ENCODE measurements at places on chromosomes 7 and 10. TPM values are rescaled to one million over a fixed set of nuclear protein-coding genes. Genes with fewer than 3 reads are reported as not detected.

Gene HTR5A
- 0.96 TPM for total RNA-seq

Gene TRIM24
- 20.0 TPM for total RNA-seq

Gene COL28A1
- not detected for total RNA-seq

Gene CALN1
- 1.2 TPM for total RNA-seq

Gene SPDYE5
- total RNA-seq, result 4.8 TPM

Gene PRKAR2B
- 5.8 TPM for total RNA-seq

Gene MICALL2
- total RNA-seq, result 13.5 TPM

Gene GNAT3
- not detected for total RNA-seq

Gene TMEM225B
- not detected for total RNA-seq

Gene DOCK1
- total RNA-seq, result 56.1 TPM

Gene CRYGN
- total RNA-seq, result not detected

- peak; percentile 11 for DNase-seq
Measured at GRCh38 chr10:100730725-100731406, 14.5 kb upstream of the PAX2 start.

DNA sequence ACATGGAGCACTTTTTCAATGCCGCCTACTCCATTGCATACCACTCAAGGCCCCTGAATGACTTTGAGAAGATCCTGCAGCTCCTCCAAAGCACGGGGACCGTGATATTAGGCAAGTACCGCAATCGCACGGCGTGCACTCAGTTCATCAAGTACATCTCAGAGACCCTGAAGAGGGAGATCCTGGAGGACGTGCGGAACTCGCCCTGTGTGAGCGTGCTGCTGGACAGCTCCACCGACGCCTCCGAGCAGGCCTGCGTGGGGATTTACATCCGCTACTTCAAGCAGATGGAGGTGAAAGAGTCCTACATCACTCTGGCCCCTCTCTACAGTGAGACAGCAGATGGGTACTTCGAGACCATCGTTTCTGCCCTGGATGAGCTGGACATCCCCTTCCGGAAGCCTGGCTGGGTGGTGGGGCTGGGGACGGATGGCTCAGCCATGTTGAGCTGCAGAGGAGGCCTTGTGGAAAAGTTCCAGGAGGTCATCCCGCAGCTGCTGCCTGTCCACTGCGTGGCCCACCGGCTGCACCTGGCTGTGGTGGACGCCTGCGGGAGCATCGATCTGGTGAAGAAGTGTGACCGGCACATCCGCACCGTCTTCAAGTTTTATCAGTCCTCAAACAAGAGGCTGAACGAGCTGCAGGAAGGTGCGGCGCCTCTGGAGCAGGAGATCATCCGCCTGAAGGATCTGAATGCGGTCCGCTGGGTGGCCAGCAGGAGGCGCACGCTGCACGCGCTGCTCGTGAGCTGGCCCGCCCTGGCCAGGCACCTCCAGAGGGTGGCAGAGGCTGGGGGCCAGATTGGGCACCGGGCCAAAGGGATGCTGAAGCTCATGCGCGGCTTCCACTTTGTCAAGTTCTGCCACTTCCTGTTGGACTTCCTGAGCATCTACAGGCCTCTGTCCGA is 12.7 kb upstream of the ATP6V0E2 start:
- no peak for DNase-seq

GRCh38 chr7:23018750-23019149 is 4.8 kb upstream of the HYCC1 start:
- DNase-seq, result no peak

- peak; percentile 61 for DNase-seq
Measured at GRCh38 chr10:77756319-77757232, 119.0 kb upstream of the KCNMA1 start.

DNA sequence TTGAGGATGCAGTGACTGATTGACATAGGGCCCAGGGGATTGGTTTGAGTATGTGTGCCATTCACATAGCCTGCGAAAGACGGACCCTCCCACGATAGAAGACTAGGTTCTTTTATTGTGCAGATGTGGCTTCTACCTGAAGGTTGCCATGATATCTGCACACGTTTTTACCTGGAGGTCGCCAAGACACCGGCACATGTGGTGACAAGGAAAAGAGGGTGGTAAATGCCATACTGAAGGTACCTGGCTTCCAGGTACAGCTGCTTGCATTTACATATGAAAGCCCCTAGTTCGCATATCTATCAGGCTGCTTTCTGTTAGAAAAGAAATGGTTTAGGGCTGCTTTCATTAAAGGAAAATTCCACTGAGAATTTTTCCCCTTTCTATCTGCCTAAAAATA is 43.6 kb downstream of the ZNF22 start:
- DNase-seq, result no peak

GRCh38 chr10:95482501-95483233 is 78.5 kb downstream of the SORBS1 start:
- DNase-seq, result peak; percentile 69

GRCh38 chr10:114933588-114933987 is 4.4 kb upstream of the TRUB1 start:
- DNase-seq, result no peak

- no peak for DNase-seq
Measured at GRCh38 chr7:124728610-124729009, 37.0 kb downstream of the GPR37 start.

DNA sequence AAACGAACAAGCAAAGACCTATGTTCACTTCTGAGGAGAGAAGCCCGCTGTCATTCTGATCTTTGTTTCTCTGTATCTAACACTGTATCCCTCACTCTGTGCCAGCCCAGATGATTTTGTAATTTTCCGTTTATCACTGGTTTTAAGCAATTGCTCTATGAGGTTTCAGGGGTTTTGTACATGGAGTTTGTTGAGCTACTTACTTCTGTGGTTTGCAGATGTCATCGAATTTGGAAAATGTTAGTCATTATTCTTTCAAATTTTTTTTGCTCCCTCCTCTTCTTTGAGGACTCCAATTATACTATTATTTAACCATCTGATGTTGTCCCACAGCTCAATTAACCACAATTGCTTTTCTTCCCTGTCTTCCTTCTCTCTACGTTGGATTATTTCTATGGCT is 650.9 kb upstream of the IGFBP3 start:
- no peak for DNase-seq

GRCh38 chr7:142098004-142098403 is 13.5 kb upstream of the MGAM2 start:
- no peak for DNase-seq

GRCh38 chr10:13924040-13924725 is 337.4 kb downstream of the PRPF18 start:
- no peak for DNase-seq

- DNase-seq, result peak; percentile 41
Measured at GRCh38 chr7:28280516-28280915, 99.9 kb upstream of the JAZF1 start.

- DNase-seq, result no peak
Measured at GRCh38 chr10:72336259-72337038, 18.3 kb downstream of the DNAJB12 start.

GRCh38 chr10:125284875-125285597 is 124.7 kb upstream of the CTBP2 start:
- no peak for DNase-seq

DNA sequence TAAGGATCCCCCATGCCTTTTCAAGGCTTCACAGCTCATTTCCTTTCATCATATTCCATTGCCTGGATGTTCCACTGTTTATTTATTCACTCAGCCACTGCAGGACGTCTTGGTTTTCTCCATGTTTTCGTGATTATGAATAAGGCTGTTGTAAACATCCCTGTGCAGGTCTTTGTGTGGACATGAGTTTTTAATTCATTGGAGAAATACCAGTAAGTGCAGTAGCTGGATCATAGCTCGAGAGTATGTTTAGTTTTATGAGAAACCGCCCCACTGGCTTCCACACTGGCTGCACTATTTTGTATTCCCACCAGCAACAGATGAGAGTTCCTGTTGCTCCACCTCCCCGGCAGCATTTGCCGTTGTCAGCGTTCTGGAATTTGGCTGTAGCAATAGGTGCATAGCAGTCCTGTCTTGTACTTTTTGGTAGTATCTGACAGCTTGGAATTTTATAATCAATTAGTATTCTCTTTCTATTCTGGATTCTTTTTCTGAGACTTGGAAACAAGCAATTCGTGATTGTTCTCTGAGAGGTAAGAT is 269.9 kb upstream of the PITRM1 start:
- no peak for DNase-seq

GRCh38 chr7:47743965-47744591 is 162.2 kb upstream of the TNS3 start:
- no peak for DNase-seq

DNA sequence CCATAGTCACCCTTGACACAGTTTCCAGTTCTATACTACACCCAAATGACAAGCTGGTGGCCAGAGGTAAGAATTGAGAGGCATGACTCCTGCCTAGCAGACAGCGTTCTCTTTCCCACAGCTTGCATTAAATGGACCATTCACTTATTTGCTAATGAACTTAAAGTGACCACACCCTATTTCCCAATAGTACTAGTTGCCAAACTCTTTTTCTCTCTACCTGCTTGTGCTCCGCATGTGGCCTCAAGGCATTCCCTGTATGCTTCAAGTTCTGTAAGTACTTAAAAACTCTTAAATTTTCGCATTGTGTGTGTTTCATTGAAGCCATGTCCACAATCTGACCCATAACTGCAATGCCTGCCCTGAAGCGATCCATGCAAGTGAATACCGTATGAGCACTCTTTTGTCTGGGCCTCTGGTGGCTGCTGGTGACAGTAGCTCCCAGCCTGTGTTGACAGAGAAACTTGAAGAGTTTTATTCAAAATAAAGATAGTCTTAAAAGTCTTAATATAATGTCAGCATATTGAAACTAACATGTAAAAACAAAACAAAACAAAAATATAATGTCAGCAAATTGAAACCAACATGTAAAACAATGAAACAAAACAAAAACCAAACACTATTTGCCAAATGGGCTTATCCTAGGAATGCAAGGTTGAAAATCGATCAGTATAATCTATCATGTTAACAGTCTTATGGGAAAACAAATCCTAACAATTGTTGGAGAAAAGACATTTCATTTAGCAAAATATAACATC is 73.6 kb downstream of the CCSER2 start:
- no peak for DNase-seq

DNA sequence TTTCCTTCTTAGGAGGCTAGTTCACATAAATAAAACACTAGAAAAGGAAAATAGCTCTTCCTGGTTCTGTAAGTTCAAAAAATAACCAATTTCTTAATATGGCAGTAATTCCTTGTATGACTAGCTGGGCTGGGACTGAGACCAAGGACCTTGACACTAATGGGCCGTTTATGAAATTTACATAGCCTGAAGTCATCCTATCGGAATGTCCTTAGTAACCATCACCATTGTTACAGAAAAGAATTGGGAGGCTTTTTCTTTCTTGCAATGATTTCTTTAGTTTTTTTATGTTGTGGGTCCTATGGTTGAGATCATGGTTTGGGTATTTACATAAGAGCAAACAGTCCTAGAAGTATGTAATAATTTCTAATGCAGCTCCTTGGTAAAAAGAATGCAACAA is 87.1 kb upstream of the HDAC9 start:
- no peak for DNase-seq

DNA sequence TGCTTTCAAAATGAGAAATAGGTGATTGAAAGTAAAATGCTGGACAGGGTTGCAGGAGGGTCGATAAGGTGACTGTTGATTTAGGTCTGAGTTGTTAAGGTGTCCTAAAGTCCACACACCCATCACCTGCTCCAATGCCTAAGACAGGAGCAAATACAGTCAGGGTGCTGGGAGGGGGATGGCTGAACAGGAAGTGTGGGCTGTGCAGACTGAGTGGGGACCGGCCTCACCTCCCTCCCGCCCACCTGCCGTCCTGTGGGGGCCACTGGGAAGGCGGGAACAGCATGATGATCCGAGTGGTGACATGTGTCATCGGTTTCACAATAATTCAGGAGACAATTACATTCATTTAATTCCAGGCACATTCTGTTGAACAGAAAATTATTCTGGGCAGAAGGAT is 260.8 kb downstream of the DNAJB6 start:
- DNase-seq, result no peak

DNA sequence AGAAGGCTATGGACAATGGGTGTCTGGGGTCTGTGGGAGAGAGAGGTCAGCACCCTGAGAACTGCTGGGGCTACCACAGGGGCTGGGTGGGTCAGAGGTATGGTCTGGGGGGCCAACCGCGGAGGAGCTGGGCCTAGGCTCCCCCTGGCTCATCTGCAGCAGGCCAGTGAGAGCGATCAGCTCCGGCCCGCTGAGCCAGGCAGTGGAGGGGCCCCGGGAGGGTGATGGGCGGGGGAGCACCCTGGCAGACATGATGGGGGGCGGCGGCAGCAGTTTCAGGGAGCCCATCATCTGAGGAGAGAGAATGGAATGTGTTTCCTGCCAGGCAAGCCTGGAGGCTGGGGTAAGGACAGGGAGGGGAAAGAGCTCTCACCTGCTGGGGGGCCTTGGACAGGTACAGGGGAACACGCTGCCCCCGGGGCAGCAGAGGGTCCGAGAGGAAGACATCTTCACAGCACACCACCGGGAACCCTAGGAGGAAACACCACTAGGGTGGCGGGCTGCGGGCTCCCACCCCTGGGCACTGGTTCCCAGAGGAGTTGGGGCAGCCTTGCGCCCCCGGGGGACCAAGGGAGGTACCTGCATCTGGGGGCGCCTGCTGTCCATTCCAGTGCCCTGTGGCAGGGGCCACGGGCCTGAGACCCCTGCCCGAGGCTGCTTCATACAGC is 1.3 kb downstream of the SAP25 start:
- peak; percentile 33 for DNase-seq

DNA sequence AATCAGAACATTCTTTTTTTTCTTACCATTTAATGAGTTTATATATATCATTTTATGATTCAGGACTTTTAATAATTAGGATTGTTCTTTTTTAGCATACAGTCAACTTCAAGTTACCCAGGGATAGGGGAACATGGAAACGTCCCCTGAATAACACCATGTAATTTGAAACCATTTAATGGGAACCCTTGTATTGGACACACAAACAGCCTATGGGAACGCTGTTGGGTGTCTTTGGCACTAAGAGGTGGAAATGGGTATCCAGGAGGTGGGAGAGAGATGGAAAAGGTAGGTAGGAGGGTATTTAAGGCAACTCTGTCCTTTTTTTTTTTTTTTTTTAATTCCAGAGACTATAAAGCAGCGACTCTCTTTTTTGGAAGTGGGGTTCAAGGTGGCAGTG is 2.6 kb downstream of the LUC7L2 start:
- DNase-seq, result no peak

GRCh38 chr10:123262456-123262855 is 108.3 kb downstream of the BUB3 start:
- DNase-seq, result no peak

GRCh38 chr10:22816298-22816653 is 101.9 kb upstream of the PIP4K2A start:
- DNase-seq, result no peak

DNA sequence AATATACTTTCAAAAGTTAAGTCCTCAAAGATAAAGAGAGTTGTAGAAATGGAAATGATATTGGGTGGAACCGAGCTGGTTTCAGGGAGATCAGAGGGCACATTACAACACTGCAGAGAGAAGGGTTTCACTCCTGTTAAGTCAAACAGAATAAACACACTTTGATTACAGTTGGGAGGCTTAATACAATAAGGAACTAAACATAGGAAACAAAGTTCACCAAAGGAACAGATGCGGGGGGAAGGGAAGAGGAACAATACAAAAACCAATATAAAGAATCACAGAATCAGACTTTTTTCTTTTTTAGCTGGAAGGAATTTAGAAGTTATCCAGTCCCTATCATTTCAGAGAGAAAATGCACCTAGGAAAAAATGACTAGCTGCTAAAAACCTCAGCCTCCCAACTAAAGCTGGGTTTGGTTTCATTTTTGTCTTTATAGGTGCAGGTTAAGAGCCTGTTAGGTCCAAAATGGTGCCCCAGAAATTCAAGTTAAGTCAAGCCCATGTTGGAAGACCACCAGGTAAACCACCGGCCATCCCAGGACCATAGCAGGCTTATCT is 81.9 kb downstream of the DNMBP start:
- DNase-seq, result no peak

- no peak for DNase-seq
Measured at GRCh38 chr7:76272851-76273497, 29.5 kb upstream of the HSPB1 start.

Data from umbilical cord (tissue), 2 donors.